ENCODE measurements at places on chromosomes 1 and 21.
A peak's percentile ranks its signal among the peaks of the same experiment; 100 is the strongest.

GRCh38 chr1:85022700-85023099 is 25.6 kb downstream of the MCOLN3 start:
- DNase-seq, result no peak

DNA sequence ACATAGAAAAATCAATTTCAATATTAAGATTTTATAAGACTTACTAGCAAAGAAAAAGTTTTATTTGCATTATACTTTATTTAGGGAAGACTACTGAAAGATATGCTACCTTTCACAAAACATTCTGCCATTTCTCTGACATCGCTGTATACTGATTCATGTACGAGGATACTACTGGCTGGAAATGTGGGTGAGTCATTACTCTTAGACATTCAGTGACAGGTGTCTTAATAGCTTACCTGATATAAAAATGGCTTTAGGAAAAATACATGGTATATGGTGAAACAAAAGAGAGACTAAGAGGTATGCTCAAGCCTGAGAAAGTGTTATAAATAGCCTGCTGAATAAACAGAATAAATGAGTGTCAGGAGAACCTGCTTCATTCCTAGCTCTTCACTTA is 73.0 kb upstream of the EXO1 start:
- DNase-seq, result no peak

- no peak for DNase-seq
These were observed 86.0 kb downstream of the NCAM2 start for GRCh38 chr21:21084179-21084578.

DNA sequence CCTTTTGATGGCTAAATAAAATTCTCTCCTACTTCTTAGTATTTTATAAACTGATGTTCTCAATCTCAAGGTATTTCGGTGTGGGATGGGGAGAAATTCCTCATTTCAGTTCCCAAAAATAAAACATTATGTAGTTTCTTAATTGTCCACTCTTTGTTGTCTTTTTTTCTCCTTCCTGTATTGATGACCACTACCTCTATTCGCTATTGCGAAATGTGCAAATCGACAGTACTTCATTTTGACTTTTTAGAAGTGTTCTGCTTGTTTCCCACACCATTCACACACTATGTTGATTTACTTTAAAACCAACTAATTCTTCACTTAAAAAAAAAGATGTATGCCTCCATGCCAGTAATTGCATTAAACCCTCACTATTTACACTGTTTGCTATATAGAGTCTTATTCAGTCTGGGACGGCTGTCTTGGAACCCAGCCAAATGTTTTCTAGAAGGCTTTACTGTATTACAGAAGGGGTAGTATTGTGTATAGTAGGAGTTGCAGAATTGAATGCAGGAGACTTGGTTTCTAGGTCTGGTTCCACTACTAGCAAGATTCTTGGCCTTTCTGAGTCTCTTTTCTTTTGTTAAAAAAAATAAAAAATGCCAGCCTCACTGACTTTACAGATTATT is 5.6 kb downstream of the RNF2 start:
- no peak for DNase-seq

GRCh38 chr1:78649628-78650027 is at the start of gene IFI44:
IFI44 (plus strand) TSS chr1:78649831; CDS start chr1:78650196, 365 bp downstream.
- peak; percentile 34 for DNase-seq

- DNase-seq, result no peak
These were observed 10.2 kb downstream of the KLHL21 start for GRCh38 chr1:6592441-6592840.

GRCh38 chr1:80171631-80172030 is 1165.1 kb upstream of the ADGRL4 start:
- no peak for DNase-seq

DNA sequence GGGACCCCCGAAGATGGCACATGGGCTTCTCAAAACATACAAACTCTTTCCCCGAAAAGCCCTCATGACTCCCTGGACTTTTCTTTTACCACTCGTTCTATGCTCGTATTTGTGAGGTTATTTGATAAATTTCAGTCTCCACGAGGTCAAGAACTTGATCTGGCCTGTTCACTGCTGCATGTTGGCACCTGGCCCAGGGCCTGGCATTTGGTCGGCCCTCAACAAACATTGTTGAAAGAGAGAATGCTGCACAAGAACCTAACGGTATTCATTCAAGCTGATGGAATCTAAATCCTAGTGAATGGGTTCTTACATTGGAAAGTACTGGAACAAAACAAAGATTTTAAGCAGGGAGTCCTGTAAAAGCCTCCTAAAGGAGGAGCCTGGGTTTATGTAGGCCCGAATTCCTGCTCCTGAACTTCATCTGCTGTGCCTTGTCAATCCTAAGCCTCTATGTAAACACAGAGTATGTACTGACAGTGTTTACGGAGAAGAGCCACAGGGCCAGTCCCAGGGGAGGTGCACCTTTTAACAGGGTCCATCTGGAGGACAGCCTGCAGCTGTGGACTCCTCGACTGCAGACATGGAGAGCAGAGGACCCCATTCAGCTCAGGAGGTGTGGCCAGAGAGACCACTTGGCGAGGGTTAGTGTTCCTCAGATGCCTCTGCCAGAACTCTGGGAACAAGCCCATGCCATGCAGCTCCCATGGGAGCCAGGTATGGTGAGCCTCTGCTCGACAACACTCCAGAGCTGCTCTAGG is 46.9 kb downstream of the L1TD1 start:
- no peak for DNase-seq

- no peak for DNase-seq
These were observed 41.1 kb downstream of the CD58 start for GRCh38 chr1:116529681-116530080.

- DNase-seq, result no peak
These were observed 2.9 kb downstream of the KCNJ10 start for GRCh38 chr1:160066829-160067745.

GRCh38 chr1:83130886-83131691 is 867.8 kb downstream of the TTLL7 start:
- no peak for DNase-seq

GRCh38 chr1:207649210-207649753 is 4.3 kb downstream of the CR1L start:
- DNase-seq, result no peak

GRCh38 chr21:46052703-46053651 is 44.9 kb upstream of the COL6A2 start:
- peak; percentile 8 for DNase-seq

GRCh38 chr1:159925719-159926078 is 392 bp upstream of the TAGLN2 start:
- no peak for DNase-seq

- DNase-seq, result no peak
These were observed 12.8 kb upstream of the LMX1A start for GRCh38 chr1:165369255-165369848.

GRCh38 chr1:52400131-52400530 is 4.1 kb downstream of the ORC1 start:
- no peak for DNase-seq

DNA sequence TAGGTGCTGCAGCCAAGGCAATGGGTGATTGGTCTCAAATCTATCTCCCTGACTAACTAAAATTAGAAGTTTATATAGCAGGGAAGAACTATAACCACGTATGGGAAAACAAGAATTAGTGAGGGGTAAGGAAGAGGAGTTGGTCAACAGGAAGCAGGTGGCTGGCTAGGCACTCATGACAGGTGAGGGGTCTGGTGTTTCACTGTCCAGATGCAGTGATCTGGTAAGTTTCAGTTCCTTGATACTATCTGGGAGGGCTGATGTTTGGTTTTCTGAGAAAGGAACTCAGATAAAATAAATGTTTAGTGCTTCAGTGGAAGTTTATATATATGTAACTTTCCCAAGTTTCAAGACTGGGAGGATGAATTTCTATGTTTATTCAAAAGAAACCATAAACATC is 11.6 kb upstream of the POU2F1 start:
- no peak for DNase-seq

GRCh38 chr1:160748878-160749269 is 9.8 kb downstream of the SLAMF7 start:
- DNase-seq, result no peak

DNA sequence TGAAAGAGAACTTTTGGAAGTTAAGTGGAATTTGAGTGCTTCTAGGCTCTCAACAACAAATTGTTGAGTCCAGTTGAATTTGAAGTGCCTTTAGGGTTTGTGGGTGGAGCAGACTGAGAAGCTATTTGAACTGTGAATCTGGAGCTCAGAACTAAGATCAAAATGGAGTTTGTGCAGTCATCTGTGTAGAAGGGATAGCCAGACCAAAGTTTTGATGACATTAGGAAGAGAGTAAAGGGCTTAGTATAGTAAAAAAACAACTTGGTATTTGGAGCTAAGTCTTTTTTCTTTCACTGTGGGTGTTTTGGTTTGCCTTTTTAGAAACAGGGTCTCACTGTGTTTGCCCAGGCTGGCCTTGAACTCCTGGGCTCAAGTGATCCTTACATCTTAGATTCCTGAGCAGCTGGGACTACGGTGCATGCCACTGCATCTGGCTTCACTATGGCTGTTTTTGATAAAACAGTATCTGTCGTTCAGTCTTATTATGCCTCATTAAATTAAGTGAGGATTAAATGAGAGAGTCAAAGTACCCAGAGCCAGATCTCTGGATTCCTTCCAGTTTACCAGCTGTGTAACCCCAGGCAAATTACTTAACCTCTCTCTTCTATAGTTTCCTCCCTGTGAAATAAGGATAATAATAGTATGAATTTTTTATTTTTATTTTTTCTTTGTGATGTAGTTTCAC is 20.0 kb downstream of the HDAC1 start:
- DNase-seq, result no peak

DNA sequence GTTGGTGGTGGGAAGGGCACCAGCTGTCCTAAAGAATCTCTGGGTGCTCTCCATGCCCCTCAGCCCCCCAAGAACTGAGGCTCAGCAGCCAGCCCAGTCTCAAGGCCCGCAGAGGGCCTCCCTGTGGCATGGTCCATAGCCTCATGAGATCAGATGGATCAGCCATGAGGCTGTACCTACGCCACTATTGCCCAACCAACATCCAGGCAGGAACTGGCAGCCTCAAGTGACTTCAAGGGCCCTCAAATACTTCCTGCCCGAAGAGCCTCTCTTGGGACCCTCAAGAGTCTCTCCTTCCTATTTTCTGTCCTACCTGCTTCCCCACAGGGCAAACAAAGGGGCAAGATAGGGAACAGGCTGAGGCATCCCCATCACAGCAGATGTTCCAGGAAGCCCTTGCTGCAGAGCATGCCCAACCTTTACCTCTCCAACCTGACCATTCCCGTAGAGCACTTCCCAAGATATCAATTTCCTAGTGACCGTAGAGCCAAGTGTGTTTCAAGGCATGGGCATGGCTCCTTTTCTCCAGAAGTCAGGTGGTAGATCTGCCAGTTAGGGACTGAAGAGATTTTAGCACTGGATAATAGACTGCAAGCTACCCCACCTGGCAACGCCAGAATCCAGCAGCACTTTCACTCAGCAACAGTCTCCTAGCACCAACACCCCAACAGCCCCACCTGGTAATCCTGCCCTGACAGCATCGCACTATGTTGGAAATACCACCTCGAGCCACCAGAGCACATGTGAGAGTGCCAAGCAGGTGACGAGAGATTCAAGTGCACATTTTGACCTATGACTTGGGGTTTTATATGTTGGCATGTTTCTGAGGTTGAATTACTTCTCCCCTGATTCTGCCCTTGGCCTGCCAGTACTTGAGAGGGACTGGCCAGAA is 13.7 kb upstream of the MFSD2A start:
- no peak for DNase-seq

DNA sequence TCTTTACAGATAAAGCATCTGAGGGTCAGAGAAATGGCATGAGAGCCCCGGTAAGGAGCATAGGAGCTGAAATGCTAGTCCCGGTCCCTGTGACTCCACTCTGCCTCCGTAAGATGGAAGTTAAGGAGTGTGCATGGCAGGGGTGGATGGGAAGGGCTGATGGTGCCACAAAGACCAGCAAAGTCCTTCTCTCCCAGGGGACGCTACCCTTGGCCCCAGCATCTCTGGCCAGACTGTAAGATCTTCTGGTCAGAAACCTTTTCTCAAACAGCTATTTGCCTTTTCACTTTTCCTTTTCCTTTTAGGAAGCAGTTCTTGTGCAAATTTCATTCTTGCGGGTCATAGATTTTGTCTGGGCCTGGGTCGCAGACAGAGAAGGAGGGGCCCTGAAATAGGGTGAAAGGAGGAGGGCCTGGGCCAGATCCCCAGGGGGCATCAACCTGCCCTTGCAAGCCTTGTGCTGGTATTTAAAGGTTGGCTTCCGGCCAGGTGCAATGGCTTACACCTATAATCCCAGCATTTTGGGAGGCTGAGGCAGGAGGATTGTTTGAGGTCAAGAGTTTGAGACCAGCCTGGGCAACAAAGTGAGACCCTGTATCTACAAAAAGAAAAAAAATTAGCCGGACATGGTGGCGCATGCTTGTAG is 14.4 kb upstream of the EPS8L3 start:
- no peak for DNase-seq

- DNase-seq, result peak; percentile 97
These were observed at the start of the genes MORN1 and RER1 for GRCh38 chr1:2391041-2391930. MORN1 (minus strand) TSS chr1:2391554; CDS start chr1:2391533, 21 bp downstream. RER1 (plus strand) TSS chr1:2391841; CDS start chr1:2395791, 3,950 bp downstream.

GRCh38 chr1:209063767-209064659 is 519.5 kb upstream of the CAMK1G start:
- DNase-seq, result no peak

DNA sequence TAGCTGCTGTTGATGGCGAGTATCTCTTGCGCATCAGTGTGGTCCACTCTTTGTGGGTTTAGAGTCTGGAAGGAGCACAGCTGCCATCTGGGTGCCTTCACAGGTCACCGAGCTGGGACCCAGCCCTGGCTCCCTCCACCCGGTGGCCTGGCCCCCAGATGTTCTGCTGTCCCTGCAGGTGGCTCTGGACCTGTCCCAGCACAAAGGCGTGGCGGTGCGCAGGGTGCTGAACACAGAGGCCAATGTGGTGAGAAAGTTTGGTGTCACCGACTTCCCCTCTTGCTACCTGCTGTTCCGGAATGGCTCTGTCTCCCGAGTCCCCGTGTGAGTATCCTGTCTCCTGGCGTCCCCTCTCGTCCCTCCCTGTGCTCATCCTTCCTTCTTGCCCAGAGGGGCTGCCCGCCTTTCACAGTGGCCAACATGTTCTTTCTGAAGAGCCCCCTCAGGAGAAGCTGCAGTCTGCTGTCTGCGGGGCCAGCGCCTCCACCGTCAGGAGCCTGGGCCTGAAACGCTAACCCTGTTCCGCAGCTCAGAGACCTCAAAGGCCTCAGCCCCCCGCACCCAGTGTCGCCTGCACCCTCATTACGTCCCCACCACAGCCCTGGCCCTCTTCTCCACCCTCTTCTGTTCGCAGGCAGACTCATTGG is 27.4 kb downstream of the QSOX1 start:
- no peak for DNase-seq

DNA sequence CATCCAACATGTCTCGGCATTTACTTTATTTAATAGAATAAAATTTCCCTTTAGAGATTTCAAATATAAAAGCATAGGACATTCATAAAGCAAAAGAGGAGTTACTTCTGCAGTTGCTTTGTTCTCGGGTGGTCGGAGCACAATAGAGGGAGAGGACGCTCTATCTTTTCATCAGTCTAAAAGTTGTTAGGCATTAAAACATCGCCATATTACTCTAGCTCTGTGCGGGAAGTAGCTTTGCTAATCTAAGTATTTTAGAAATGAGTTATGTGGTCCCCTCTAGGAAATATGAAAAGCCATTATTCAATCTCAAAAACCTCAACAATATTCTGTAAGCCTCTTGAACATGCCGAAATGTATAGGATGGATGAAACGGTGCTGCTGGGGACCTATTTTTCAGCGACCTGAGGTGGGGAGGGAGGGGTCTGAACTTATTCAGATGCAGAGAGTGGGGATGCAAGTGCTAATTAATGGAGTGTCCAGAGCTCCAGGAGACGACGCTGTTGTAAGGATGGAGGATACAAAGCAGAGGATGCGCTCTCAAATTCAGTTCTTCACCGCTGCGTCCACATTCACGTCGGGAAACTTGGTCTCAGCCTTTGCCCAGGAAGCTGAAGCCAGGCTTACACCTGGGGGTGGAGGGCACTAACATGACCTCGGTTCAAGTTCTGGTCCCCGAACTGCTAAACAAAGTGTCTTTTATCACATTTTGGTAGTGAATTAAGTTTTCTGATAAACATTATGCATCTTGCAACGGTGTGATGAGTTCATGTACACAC is 6.3 kb downstream of the CDKN2C start:
- no peak for DNase-seq

Data from stimulated activated CD8-positive, alpha-beta memory T cell treated with anti-CD3 and anti-CD28 coated beads, Interleukin-2, amount 100 ng/mL, for 1 hour (primary cell).